Breast epithelium (tissue), 4 donors: ENCODE measurements at places on chromosomes 4 and X. TPM values are rescaled to one million over a fixed set of nuclear protein-coding genes. Genes with fewer than 3 reads are reported as not detected.

MAGEA10 gene
- total RNA-seq = not detected

FNIP2 gene
- 40.3 TPM for total RNA-seq

DNA sequence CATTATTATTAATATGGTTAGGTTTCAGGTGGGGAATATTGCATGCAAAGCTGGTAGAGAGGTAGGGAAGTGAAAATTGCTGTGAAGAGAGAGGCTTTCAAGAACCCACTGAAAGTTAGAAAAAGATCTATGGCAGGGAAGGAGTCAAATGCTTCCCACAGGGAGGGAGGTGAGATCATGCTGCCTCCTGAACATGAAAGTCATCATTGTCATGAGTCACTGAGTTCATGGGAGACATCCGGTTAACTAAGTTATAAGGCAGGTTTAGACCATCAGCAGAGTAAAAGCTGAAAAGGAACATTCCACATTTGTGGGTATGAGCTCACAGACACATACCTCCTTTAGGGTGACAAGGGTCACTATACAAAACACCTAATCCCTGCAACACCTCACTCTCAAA lies 16.2 kb downstream of the GATB start:
- DNase-seq = no peak

DNA sequence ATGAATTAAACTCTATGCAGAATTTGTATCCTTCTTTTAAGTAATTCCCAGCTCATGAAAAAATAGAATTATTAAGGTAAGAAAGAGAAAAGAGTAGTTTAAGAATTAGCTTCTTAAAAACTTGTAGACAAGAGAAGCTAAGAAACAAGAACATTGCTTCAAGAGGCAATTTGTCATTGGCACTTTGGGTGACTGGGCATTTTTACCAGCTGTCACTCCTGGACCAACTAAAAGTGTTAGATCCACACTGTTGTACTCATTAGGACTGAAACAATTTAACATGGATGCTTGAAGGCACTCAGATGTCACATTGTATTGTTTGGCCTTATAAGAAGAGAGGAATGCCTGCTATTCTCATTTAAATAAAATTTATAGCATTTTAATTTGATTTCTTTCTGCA lies 7.4 kb downstream of the COL25A1 start:
- no peak for DNase-seq

- no peak for DNase-seq
These were observed 26.2 kb downstream of the ARAP2 start for GRCh38 chr4:36218121-36218520.
